H9 (cell line): ENCODE measurements at places on chromosomes 13 and 19.

- no peak for DNase-seq
- H3K4me3 ChIP-seq = peak overlapping the region; percentile 75
- H3K36me3 ChIP-seq = peaks cover 6% of the 10 kb centered on the region; the same call in 1 of the 2 replicates
- H3K27ac ChIP-seq = no peak overlapping the region
Measured at GRCh38 chr19:11964496-11964857, 363 bp upstream of the ZNF763 start.

DNA sequence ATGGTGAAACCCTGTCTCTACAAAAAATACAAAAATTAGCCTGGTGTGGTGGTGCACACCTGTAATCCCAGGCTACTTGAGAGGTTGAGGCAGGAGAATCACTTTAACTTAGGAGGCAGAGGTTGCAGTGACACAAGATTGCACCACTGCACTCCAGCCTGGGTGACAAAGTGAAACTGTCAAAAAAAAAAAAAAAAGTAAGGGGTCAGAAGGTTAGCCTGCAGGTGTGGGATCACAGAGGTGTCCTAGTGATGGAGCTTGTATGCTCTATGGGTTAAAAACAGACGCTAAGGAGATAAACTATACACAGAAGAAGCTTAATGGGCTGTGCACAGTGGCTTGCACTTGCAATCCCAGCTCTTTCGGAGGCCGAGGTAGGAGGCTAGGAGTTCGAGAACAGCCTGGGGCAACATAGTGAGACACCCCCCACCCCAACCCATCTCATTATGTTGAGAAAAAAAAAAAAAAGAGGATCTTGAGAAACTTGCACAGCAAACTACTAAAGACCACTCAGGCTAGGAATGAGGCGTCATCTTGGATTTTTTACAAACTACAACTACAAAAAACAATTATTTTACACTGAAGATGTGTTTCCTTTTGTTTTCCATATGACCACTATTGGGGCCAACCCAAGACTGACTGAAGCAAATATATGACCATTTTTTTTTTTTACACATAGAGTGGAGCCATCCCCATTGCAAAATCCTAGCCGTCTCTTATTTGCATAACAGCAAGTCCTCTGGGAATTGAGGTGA lies 7.9 kb downstream of the FOSB start:
- DNase-seq = no peak
- no peak overlapping the region for H3K27ac ChIP-seq
- H3K36me3 ChIP-seq = no peaks in the 10 kb centered on the region
- H3K27me3 ChIP-seq = no peaks in the 10 kb centered on the region

- DNase-seq = no peak
- no peak overlapping the region for H3K27ac ChIP-seq
- H3K36me3 ChIP-seq = no peaks in the 10 kb centered on the region
- H3K27me3 ChIP-seq = no peaks in the 10 kb centered on the region
- no peak overlapping the region for H3K4me3 ChIP-seq
Measured at GRCh38 chr13:108573455-108573854, 56.0 kb upstream of the MYO16 start.

DNA sequence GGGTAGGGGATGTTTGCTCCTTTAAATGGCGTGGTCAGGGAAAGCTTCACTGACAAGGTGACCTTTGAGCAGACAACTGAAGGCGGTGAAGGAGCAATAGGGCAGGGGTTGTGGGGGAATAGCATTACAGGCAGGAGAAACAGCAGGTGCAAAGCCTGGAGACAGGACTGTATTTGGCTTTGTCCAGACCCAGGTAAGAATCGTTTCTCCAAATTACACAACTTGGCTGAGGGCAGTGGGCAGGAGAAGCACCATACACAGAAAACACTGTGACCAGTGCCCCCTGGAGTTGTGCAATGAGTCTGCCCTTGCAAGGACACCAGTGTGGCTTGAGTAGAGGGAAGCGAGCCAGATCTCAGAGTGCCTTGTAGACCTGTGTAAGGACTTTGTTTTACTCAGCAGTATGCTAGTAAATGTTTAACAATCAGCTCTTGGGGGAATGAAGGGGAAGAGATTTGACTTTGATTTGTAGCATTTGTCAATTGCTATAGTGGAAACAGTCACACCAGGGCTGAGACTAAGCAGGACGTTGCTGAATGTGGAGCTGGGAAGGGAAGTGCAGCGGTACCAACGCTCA lies 360.0 kb downstream of the DCT start:
- no peak overlapping the region for H3K27ac ChIP-seq
- DNase-seq = no peak
- H3K4me1 ChIP-seq = no peaks in the 10 kb centered on the region
